Tibial nerve (tissue), 4 donors: ENCODE measurements at places on chromosomes 2 and 18. TPM values are rescaled to one million over a fixed set of nuclear protein-coding genes. Genes with fewer than 3 reads are reported as not detected.

- H3K27ac ChIP-seq = no peak overlapping the region
- no peak overlapping the region for H3K4me3 ChIP-seq
- no peak for DNase-seq
- H3K36me3 ChIP-seq = no peaks in the 10 kb centered on the region
These were observed 82.3 kb upstream of the XPO1 start for GRCh38 chr2:61620244-61621159.

The SCN7A gene
- total RNA-seq = 128 TPM

GRCh38 chr18:7272311-7273049, 41.6 kb downstream of the LRRC30 start:
- H3K27ac ChIP-seq = no peak overlapping the region
- DNase-seq = peak; percentile 59
- H3K36me3 ChIP-seq = no peaks in the 10 kb centered on the region
- no peaks in the 10 kb centered on the region for H3K4me1 ChIP-seq

The CNGA3 gene
- 1.3 TPM for total RNA-seq

GRCh38 chr2:134460583-134460998, 206.7 kb downstream of the MGAT5 start:
- peaks cover 8% of the 10 kb centered on the region for H3K36me3 ChIP-seq
- no peak overlapping the region for H3K27ac ChIP-seq
- H3K4me1 ChIP-seq = no peaks in the 10 kb centered on the region
- H3K27me3 ChIP-seq = no peaks in the 10 kb centered on the region
- no peak overlapping the region for H3K4me3 ChIP-seq

- H3K4me3 ChIP-seq = no peak overlapping the region
- H3K4me1 ChIP-seq = no peaks in the 10 kb centered on the region
- DNase-seq = no peak
These were observed 41.3 kb downstream of the REV1 start for GRCh38 chr2:99448556-99448955.

DNA sequence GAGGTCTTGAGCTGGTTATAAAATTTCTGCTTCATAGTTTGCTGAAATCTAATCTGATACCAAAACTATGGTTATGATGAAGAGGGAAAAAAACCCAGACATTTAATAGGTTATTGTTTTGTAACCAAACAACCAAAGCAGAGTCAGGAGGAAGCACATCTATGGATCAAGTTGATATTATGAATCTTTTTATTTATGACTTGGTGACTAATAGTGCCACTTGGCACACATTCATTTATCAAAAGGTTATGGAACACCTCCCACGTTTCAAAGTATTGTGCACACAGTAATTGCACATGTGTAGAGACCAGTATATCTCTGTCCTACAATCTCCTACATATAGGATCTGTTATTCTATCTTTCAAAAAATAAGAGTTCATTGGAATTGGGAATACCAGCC, 93.0 kb downstream of the DPP4 start:
- H3K27me3 ChIP-seq = no peaks in the 10 kb centered on the region
- no peak overlapping the region for H3K4me3 ChIP-seq
- no peak for DNase-seq
- no peak overlapping the region for H3K27ac ChIP-seq

DNA sequence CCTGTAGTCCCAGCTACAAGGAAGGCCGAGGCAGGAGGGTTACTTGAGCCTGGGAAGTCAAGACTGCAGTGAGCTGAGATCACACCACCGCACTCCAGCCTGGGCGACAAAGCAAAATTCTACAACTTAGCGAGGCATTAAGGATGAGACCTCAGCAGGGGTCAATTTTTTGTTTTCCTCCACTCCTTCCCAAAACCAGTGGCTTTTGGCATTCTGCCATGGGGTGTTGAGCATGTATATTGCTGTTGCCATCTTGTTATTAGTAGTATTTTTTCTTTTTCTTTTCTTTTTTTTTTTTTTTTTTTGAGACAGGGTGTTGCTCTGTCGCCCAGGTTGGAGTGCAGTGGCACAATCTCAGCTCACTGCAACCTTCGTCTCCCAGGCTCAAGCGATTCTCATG, 8.9 kb upstream of the GIGYF2 start:
- no peak overlapping the region for H3K4me3 ChIP-seq
- DNase-seq = peak; percentile 22
- H3K27me3 ChIP-seq = no peaks in the 10 kb centered on the region
- no peaks in the 10 kb centered on the region for H3K36me3 ChIP-seq

The CAB39 gene
- 60.0 TPM for total RNA-seq

- no peak for DNase-seq
- no peaks in the 10 kb centered on the region for H3K4me1 ChIP-seq
- no peaks in the 10 kb centered on the region for H3K36me3 ChIP-seq
- H3K4me3 ChIP-seq = no peak overlapping the region
These were observed 469.3 kb downstream of the METTL4 start for GRCh38 chr18:2102022-2102421.

The ALPI gene
- total RNA-seq = not detected

The MEP1B gene
- total RNA-seq = not detected

- peaks cover 9% of the 10 kb centered on the region for H3K4me1 ChIP-seq
- no peak overlapping the region for H3K4me3 ChIP-seq
These were observed 90.6 kb downstream of the TWIST2 start for GRCh38 chr2:238938401-238939055.

The PLA2R1 gene
- total RNA-seq = 11.1 TPM

GRCh38 chr2:8884812-8885211, 47.4 kb upstream of the KIDINS220 start:
- H3K4me1 ChIP-seq = no peaks in the 10 kb centered on the region
- no peak for DNase-seq
- no peak overlapping the region for H3K27ac ChIP-seq
- H3K4me3 ChIP-seq = no peak overlapping the region
- H3K36me3 ChIP-seq = no peaks in the 10 kb centered on the region
- no peaks in the 10 kb centered on the region for H3K27me3 ChIP-seq

- peaks cover 17% of the 10 kb centered on the region for H3K4me1 ChIP-seq
- peak within 1 kb of the TSS; percentile 24 for H3K4me3 ChIP-seq
- no peak within 1 kb of the TSS for H3K27ac ChIP-seq
- peaks cover 63% of the 10 kb centered on the region for H3K27me3 ChIP-seq
These were observed at the start of gene REEP1 for GRCh38 chr2:86337244-86337835. Gene REEP1, minus strand, starts transcription at chr2:86337626. Its CDS starts 116 bp downstream, at chr2:86337510.

DNA sequence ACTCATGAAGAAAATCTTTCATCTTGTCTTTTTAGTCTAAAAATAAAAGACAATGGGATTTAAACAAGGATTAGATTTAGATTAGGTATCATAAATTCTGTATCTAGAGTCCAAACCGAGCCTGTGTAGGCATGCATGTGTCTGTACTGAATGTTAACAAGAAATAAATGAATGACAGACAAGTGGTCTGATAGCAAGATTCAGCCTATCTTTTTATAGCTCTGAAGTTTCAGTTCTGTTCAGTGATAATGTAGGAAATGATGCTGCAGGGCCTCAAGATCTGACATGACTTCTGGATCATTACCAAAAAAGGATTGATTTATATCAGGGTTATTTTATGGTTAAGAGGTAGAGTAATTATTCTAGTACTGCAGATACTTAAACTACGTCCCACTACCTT, 137.0 kb upstream of the ATP5MC3 start:
- H3K27ac ChIP-seq = no peak overlapping the region
- no peaks in the 10 kb centered on the region for H3K4me1 ChIP-seq
- no peaks in the 10 kb centered on the region for H3K36me3 ChIP-seq
- H3K4me3 ChIP-seq = no peak overlapping the region
- no peak for DNase-seq

DNA sequence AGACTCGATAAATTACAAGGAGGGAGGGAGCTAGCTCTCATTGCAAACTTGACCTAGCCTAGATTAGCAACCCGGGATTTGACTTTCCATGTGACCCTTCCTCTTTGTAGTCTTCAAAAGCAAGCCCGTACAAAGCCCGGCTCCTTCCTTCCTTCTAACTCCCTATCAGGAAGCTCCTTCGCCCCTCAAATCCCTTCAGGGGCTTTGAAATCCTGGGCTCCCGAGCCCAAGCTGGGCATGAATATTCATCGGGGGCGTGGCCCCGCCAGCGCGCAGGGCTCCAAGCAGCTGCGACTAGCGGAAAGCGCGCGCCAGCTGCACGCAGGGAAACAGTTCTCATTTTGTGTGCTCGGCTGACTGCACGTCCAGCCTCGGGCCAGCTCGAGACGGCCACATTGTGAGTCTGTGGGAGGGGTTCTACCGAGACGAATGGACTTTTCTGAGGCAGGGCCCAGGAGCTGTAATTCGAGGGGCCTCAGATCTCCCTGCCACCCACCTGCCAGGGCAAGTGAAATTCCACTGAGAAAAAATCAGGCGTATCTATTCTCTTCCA, 84.0 kb upstream of the PELI1 start:
- H3K4me3 ChIP-seq = peak overlapping the region; percentile 61
- H3K4me1 ChIP-seq = peaks cover 18% of the 10 kb centered on the region
- H3K27ac ChIP-seq = peak overlapping the region; percentile 83
- DNase-seq = peak; percentile 53

The CYP26B1 gene
- 36.6 TPM for total RNA-seq
